ENCODE measurements at places on chromosomes 7 and 10.
A peak's percentile ranks its signal among the peaks of the same experiment; 100 is the strongest.

GRCh38 chr7:40604601-40605438 lies 470.0 kb downstream of the SUGCT start:
- peak; percentile 27 for DNase-seq

DNA sequence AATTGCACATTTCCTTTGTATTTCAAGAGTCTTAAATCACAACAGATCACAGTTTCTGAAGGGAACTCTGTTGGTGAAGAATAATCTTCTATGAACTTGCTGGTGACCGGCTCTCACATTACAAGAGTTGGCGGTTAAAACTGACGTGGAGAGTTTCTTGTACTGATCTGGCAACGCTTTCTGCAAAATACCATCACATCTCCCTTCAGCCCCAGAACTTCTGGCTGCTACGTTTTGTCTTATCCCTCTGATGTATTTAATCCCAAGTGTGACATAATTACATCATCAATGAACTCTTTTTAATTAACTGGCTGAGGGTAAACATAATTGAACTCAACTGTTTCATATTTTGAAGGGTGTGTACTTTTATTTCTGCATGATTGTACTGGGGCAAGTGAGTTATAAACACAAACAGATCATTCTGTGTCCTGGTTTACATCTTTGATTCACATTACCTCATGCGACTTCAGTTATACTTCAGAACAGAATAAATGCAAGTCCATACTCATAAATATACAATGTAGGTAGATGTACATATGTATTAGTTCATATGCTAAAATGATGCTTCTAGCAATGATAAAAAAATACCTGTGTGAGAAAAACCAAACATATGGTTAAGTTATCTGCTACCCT lies 105.1 kb upstream of the NPVF start:
- DNase-seq: no peak

- DNase-seq: no peak
Observed at GRCh38 chr7:140267381-140268226, 90.8 kb upstream of the KDM7A start.

DNA sequence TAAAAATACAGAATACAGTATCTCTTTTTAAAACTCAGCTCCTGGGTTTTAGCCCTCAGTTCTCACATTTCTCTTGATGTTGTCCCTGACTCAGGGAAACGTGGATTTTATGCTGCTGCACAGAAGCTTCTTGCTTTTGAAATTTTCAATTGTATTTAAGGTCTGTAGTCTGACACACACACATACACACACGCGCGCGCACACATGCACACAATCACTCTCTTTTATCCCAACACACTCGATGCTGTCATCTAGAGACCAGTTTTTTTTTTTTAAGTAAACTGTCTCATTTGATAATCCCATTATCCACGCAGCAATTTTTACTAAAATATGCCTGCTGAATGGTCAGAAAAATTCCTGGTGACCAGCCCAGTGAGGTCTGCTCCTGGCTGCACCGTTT lies 108.6 kb downstream of the KMT2E start:
- no peak for DNase-seq

GRCh38 chr10:13990392-13990805 lies 340.3 kb downstream of the FRMD4A start:
- DNase-seq: no peak

DNA sequence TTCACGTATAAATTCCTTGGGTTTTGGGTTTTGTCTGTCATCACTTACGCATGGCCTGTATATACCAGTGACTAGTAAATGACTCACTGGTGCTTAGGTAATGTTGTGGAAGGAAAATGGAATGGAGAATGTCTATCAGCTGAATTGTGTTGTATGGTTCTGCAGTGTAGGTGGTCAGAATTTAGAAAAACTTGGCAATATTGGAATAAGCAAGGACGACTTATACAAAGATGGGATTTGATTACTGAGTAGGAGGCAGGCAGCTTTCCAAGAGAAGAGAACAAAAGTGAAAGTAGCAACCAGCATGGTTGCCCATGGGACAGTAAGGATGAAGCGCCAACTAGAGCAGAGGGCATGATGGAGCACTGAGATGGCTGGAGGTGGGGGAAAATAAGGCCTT lies 168.6 kb upstream of the CSTF2T start:
- peak; percentile 66 for DNase-seq
